ENCODE measurements at places on chromosomes 2 and 18.

DNA sequence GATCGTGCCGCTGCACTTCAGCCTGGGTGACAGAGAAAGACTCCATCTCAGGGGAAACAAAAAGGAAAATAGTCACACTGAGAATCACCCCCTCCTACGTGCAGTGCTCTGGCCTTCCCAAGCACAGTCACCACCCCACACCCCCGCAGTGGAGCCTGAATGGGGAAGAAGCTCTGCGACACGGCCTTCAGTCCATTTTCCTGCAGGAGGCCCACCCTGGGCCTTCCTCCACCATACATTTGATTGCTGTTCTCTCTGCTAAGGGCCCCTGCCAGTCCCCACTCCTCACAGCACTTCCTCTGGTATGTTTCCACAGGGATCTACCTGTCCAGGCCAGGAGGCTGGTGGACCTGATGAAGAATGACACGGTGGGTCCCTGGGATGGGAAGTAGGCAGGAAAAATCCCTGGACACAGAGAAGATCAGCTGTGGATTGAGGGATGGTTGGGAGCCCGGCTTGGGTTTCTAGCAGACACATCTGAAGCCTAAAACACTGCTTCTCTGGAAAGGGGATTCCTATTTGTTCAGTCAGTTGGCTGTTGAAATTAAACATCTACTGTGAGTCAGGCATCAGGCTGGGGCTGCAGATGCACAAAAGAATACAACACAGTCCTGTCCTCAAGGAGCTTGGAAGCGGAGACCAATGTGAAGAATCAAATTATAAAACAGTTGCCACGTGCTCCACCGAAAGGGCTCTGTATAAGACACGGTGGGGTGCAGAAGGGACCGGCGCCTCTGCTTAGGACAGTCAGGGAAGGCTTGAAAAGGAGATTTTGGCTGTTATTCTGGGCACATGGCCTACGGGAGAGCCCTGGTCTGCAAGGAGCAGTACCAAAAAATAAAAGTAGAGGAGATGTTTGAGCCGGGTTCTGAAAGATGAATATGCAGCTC is 82.2 kb downstream of the PLB1 start:
- DNase-seq, result no peak

- DNase-seq, result no peak
Observed at GRCh38 chr18:51426996-51427395, 229.5 kb upstream of the MEX3C start.

DNA sequence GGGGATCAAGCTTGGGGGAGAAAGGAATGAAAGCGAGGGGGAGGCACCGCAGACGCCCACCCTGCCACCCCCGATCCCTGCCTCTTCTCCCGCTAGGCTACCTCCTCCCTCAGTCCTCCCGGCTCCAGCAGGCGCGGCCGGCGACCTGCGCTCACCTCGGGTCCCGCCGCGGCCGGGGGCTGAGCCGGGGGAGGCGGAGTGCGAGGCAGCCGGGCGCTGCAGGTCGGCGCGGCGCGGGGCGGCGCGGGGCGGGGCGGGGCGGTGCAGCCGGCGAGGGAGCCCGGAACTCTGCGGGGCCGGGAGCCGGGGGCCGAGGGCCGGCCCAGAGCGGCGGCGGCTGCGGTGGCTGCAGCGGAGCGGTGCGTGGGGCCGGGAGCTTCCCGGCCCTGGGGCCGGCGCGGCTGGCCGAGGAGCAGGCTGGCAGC is 477 bp downstream of the ACVR1 start:
- no peak for DNase-seq

- no peak for DNase-seq
Observed at GRCh38 chr2:69798290-69798908, 31.1 kb upstream of the GMCL1 start.

DNA sequence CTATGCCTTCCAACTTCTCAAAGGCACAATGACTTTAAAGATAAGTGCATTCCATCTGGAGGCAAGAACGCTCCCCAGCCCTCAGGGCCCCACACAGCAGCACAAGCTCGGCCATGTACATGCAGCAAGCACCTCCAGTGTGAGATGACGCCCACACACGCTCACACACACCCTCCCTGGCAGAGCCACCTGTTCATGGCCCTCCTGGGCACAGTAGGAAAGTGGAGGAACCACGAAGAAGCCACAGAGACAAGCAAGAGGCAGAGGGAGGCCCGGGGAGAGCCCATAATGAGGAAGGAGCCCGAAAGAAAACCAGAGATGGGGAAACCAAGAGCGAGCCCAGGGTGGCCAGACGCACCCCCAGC is 21.7 kb downstream of the BIN1 start:
- DNase-seq, result no peak

GRCh38 chr2:130824492-130825061 is 12.1 kb upstream of the ARHGEF4 start:
- DNase-seq, result no peak
